Sciatic nerve (tissue), 2 donors: ENCODE measurements at places on chromosomes 2 and 18. TPM values are rescaled to one million over a fixed set of nuclear protein-coding genes. Genes with fewer than 3 reads are reported as not detected.

DNA sequence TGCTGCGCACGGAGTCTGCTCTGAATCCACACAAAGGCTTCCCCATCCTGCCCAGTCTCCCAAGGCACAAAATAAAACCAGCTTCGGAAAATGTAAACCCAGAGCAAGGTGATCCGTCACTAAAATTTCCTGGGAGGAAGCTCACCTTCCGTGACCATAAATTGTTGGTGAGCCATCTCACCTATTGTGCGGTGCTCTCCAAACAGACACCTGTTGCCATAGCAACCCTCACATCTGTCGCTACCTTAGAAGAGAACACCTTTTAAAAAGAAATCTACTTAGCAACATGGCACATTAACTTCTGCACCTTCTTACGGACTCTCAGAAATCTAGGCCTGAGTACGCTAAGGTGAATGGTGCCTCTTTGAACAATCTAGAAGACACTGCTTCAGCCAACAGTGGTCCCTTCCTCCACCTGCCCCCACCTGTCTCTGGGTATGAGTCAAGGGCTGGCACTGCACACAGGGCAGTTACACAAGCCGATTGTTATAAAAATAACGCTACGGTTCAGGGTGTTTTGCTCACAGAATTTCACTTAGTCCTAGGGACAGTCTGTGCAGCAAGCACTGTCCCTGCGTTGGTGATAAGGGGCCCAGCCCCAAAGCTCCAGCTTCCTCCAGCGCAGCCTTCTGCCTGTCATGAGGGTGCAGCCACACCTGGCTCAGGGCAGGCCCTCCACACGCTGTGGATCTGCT is 114.9 kb upstream of the ID2 start:
- peak; percentile 32 for DNase-seq

DNA sequence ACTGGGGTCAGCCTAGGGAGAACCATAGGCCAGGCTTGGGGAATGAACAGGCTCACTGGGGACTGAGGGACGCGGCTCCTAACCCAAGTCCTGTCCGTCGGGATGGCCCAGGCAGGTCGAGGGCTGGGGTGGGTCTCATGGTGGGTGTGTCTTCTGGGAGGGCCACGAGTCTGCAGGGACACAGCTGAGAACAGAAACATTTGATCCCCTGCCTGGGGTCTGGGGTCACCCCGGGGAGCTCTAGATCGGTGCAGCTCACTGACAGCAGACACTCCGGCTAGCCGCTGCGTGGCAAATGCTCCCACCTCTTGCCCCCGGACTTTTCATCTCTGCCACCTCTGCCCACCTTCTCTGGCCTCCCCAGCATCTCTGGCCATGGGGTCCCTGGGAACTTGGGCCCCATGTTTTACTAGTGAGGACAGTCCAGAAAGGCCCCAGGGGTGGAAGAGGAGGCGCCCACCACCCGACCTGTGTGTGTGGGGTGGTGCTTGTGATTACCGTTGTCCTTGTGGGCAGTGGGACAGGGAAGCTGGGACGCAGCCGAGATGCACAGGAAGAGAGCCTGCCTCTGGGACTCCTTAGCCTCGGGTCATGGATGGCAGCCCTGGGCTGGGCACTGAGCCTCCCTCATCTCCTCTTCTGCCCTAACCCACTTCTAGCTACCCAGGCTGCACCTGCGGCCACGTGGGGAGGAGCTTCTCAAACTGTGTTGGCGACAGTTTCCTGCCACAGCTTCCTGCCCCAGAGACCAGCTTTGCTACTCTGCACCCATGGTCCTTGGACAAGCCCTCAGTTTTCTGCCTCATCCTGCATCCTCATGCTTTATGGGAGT is 4.9 kb downstream of the ZAP70 start:
- DNase-seq, result no peak

ADAM23 gene
- 9.4 TPM for total RNA-seq

TXNDC9 gene
- total RNA-seq, result 22.2 TPM

POTEC gene
- total RNA-seq, result not detected

KIF1A gene
- 123 TPM for total RNA-seq

CEP192 gene
- total RNA-seq, result 37.8 TPM

ITGAV gene
- total RNA-seq, result 106 TPM

GRCh38 chr2:195898505-195899191 is 170.0 kb downstream of the DNAH7 start:
- peak; percentile 86 for DNase-seq

DNA sequence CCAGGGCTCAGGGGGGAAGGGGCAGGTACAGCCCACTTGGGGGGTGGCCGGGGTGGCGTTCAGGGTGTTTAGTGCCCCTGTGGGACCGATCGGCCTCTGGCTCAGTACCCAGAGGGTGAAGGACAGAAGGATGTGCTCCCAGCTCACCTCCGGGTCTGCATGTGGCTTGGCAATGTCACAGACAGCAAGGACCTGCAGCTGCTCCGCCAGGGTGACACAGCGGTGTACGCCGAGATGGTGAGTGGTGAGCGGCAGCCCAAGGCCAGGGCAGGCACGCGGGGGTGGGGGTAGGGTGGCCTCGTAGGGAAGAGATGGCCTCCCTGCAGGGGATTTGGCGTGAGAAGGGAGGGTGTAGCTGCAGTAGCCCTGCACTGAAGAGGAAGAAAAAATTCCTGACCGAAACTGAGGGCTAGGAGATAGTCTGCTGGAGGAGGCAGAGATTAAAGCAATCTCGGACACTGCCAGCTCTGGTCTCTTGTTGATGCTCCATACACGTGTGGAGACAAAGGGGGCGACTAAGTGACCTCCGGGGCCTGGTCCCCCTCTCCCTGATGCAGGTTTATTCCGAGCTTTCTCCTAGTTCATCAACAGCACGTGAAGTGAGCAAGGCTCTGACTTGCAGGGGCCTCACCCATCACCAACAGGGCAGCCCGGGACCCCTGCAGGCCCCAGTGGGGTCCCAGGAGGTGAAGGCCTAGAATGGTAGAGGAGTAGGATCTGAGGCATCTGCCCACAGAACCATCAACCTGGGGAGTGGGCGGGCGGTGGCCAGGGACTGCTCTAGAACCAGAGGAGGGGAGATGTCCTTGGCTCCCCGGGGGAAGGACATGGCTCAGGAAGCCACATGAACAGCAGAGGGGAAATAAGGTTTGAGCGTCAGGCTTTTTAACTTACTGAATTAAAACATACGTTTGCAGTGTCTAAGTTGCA is 45.4 kb downstream of the FER1L5 start:
- no peak for DNase-seq

DNA sequence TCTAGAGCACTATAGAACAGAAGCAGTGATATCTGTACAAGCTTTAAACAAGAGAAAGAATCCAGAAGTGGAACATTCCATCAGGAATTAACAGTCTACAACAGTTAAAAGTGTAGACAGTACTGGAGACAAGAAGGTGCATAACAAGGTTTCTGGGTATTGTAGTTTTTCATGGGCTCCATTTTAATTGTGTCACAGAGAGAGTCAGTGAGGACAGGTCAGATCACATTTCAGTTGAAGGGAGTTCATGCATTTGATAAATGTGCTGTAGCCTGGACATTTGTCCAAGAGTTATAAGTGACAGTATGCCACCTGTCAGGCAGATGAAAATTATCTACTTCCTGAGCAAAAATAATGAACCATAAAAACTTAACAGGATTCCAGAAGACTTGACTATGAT is 328.6 kb downstream of the CNTNAP5 start:
- no peak for DNase-seq

GRCh38 chr2:228023619-228024018 is 152.2 kb downstream of the DAW1 start:
- DNase-seq, result no peak

DNA sequence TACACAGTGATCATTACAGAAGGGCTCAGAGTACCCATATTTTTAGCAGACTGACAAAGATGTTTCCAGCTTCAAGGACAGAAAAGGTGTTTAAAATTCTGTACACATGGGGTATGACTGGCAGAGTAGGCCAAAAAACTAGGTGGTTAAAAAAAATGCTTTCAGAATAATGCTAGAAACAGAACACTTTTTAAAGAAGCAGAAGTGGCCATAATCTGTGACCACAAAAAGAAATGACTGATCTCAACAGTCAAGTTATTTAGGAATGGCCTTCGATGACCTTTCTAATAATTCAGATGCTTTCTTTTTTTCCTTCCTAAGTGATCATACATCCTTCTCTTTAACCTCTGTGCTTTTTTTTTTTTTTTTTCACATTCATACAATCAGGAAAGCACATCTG is 4.1 kb upstream of the AQP4 start:
- DNase-seq, result no peak

GRCh38 chr2:16252251-16252650 is 311.9 kb downstream of the MYCN start:
- no peak for DNase-seq

- DNase-seq, result no peak
Observed at GRCh38 chr18:48022531-48023329, 92.3 kb upstream of the SMAD2 start.

POTEE gene
- total RNA-seq, result 0.45 TPM

DNA sequence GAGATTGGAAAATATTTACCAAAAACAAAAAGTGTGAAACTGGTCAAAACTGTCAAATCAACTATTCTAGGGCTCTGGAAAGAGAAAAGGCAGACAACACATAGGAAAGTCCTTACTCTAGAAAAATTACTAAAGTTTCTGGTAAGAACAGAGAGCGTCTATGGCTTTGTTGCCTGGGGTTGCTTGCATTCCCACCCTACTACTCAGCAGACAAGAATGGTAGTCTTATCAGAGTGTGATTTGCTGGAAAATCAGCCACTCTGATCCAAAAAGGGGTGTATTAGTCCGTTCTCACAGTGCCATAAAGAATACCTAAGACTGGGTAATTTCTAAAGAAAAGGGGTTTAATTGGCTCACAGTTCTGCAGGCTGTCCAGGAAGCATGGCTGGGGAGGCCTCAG is 50.3 kb upstream of the CDH20 start:
- no peak for DNase-seq

DNA sequence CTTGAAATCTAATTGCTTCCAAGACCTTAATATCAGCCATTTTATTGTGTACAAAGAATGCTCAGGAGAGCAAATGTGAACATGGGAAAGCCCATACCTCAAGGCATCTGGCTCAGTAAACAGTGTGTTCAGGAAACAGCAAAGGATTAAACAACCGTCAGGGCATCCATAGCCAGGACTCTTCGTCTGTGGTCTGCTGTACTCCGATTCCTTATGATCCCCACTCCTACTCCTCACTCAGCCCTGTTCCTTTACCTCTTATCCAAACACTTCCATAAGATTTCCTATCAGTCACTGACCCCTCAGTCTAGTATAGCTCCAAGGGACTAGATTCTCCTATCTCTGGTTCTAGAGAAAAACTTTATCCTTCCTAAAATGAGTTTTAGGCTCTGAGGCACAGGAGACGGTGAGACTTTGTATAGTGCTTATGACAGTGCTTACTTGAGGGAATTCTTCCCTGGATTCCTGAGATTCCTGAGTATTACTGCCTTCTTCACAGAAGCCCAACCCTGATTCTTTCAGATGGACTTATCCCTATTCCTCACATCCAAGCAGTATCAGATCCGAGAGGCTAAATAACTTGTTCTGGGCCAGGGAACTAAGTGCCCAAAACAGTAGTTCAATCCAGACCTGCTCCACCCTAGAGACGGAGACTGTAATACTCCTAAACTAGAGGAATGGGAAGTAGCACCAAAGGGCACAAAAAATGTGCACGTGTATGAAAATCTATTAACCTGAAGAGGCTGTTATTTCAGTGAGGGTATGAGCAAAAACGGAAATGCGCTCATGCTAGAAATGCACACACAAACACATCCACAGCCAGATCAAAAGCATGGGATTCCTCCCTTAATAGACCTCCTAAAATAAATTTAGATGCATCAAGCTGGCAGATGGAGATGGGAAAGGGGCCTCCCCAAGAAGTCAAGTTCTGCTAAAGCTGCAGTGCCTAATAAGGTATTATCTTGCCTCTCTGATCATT is 42.1 kb upstream of the SIGLEC15 start:
- no peak for DNase-seq

- no peak for DNase-seq
Observed at GRCh38 chr2:12192762-12193161, 446.3 kb downstream of the LPIN1 start.

CYP27A1 gene
- total RNA-seq, result 51.8 TPM

MC2R gene
- total RNA-seq, result not detected

DNA sequence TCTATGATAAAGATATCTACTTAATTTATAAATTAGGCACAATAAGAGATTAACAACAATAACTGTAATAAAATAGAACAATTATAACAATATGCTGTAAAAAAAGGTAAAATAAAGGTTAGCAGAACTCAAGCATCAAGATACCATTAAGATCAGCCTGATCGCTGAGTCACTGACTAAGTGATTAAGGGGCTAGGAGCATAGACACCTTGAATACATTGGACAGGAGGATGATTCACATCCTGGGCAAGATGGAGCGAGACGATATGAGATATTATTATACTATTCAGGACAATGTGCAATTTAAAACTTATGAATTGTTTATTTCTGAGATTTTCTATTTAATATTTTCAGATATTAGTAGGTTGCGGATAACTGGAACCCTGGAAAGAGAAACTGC is 1277.8 kb upstream of the ZEB2 start:
- no peak for DNase-seq

DNA sequence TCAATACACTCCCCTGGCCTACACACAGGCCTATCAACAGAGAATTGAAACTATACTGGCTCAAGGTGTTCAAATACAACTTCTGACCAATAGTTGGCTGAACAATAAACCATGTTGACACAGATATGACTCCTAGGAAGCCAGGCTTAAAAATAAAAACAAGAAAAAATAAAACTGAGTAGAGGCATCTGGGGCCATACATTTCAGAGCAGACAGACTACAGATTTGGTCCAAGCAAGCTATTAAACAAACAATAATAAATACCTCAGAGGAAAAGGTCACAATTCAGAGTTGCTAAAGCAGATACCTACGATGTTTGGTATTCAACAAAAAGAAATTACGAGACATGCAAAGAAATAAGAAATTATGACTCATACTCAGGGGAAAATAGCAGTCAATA is 132.8 kb upstream of the ACVR2A start:
- DNase-seq, result no peak

UCN gene
- 2.4 TPM for total RNA-seq

- DNase-seq, result no peak
Observed at GRCh38 chr2:236940916-236941520, 144.7 kb upstream of the COPS8 start.

DNA sequence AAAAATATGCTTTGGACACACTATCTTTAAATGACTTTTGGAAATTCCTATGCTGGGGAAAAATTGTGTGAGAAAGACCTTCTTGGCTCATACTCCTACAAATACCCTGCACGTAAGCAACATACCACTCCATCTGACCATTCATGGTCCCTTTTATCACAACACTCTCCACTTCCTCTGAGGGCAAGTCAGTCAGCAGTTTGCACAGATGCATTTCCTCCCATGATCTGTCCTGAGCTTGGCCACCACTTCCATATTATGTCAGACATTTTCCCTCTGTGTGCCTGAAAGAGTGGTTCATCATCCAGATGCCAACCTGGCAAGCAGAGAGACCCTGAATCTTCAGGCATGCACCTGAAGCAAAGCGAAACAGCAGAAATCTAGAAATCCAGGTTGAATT is 16.1 kb upstream of the REG3G start:
- DNase-seq, result no peak
